RWPE2 (cell line): ENCODE measurements at places on chromosomes 6 and 20.

GRCh38 chr6:146281651-146282362, 252.9 kb downstream of the GRM1 start:
- no peaks in the 10 kb centered on the region for H3K27me3 ChIP-seq
- no peak overlapping the region for H3K4me3 ChIP-seq
- no peak for DNase-seq
- no peak overlapping the region for H3K27ac ChIP-seq
- H3K36me3 ChIP-seq, result no peaks in the 10 kb centered on the region

DNA sequence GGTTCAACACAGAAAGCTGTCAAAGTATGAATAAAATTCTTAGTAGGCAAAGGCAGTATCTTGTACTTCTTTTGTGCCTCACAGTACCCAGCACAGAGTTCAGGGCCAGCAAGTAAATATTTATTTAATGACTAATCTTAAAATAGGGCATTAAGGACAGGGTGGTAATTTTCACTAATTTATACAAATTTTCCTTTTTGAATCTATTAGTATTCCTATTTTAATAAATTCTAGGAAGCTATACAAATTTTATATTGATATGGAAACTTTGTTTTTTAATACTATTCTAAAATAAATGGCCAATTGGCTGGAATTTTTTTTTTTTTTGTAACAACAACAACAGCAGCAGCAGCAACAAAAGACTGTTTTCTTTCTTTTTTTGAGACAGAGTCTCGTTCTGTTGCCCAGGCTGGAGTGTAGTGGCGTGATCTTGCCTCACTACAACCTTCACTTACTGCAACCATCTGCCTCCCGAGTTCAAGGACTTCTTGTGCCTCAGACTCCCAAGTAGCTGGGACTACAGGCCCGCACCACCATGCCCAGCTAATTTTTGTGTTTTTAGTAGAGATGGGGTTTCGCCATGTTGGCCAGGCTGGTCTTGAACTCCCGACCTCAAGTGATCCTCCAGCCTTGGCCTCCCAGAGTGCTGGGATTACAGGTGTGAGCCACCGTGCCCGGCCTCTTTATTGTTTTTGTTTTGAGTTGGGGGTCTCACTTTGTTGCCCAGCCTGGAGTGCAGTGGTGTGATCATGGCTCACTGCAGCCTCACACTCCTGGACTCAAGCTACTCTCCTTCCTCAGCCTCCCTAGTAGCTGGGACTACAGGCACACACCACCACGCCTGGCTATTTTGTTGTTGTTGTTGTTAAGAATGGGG, 85.2 kb downstream of the FKBP5 start:
- H3K27me3 ChIP-seq, result no peaks in the 10 kb centered on the region
- no peak overlapping the region for H3K4me3 ChIP-seq
- H3K36me3 ChIP-seq, result peaks cover 56% of the 10 kb centered on the region
- no peak for DNase-seq

- H3K4me3 ChIP-seq, result no peak overlapping the region
- H3K4me1 ChIP-seq, result no peaks in the 10 kb centered on the region
- H3K36me3 ChIP-seq, result peaks cover 73% of the 10 kb centered on the region
- peak; percentile 36 for DNase-seq
- H3K27ac ChIP-seq, result no peak overlapping the region
These were observed 16.3 kb downstream of the NCOA5 start for GRCh38 chr20:46073443-46073842.

- no peak overlapping the region for H3K27ac ChIP-seq
- H3K4me3 ChIP-seq, result no peak overlapping the region
- H3K36me3 ChIP-seq, result peaks cover 2% of the 10 kb centered on the region; the same call in 1 of the 2 replicates
- no peaks in the 10 kb centered on the region for H3K27me3 ChIP-seq
These were observed 7.5 kb downstream of the DEF6 start for GRCh38 chr6:35305117-35305516.

- H3K4me3 ChIP-seq, result peak within 1 kb of the TSS; percentile 58
- H3K36me3 ChIP-seq, result no peaks in the 10 kb centered on the region
- no peaks in the 10 kb centered on the region for H3K27me3 ChIP-seq
- H3K4me1 ChIP-seq, result peaks cover 14% of the 10 kb centered on the region
- DNase-seq, result peak; percentile 64
These were observed at the start of gene SIRPA for GRCh38 chr20:1894951-1895673. SIRPA (plus strand) TSS chr20:1895407; CDS start chr20:1895448, 41 bp downstream.

- no peaks in the 10 kb centered on the region for H3K4me1 ChIP-seq
- DNase-seq, result no peak
- H3K27me3 ChIP-seq, result peaks cover 4% of the 10 kb centered on the region
- no peaks in the 10 kb centered on the region; the same call in 1 of the 2 replicates for H3K36me3 ChIP-seq
These were observed 169.8 kb downstream of the MMS22L start for GRCh38 chr6:97113170-97113569.

DNA sequence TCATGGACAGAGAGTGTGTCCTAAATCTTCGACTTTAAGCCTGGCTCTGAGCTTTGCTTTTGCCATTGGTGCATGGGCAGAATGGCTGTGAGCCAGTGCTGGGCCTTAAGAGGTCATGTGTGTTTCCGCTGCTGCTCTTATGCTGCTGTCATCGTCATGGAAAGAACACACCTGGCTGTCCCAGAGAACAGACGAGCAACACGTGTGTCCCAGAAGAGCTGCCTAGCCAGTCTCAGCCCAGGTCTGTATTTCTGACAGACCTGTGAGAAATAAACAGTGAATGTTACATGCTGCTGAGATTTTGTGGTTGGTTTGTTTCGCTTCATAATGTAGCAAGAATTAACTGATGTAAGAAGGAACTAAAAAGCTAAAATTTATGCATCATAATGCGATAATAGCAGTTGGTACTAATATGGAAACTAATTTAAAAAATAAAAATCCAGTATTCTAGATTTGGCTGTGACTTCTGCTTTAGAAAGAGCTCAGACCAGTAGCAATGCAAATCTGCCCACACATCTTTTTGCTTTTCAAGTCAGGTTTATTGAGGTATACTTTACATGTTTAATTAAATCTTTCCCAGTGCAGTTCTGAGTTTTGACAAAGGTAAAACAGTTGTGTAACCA, 11.5 kb upstream of the SCP2D1 start:
- H3K27ac ChIP-seq, result no peak overlapping the region
- H3K27me3 ChIP-seq, result no peaks in the 10 kb centered on the region
- no peaks in the 10 kb centered on the region for H3K36me3 ChIP-seq

DNA sequence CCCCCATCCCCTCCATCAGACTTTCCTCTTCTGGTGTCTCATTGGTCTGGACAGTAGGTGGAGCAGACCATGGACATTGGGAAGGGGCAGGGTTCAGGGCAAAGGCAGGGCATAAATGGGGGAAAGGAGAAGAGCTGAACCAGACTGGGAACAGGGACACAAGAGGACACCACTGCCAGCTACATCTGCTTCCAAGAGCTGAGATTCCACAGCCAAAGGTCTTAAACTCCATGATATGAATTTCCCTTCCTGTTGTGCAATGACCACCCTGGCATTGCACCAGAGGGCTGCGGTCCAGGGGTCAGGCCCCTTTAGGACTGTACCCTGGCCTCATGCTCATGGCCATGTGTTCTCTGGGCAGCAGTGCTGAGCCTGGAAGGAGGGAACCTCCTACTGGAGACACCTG, 137.9 kb downstream of the MAFB start:
- no peaks in the 10 kb centered on the region for H3K36me3 ChIP-seq
- H3K4me3 ChIP-seq, result no peak overlapping the region
- H3K27me3 ChIP-seq, result no peaks in the 10 kb centered on the region
- H3K27ac ChIP-seq, result no peak overlapping the region
- no peaks in the 10 kb centered on the region for H3K4me1 ChIP-seq
- DNase-seq, result no peak

DNA sequence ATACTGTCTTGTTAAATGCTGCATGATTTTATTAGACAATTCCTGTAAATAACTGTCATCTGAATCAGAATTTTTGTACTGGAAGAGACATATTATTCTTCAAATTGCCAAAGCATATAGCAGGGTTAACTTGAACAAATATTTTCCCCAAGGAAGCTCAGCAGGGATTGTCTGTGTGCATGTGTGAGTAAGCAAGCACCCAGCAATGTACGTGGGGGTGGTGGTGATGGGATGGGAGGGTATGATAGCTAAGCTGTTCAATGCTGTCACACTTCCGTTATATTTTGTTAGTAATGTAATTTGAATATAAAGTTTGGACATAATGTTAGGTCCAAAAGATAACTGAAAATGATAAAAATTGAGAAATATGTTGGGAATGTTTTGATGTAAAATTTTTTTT, 118.1 kb downstream of the MYB start:
- H3K27me3 ChIP-seq, result no peaks in the 10 kb centered on the region
- H3K36me3 ChIP-seq, result no peaks in the 10 kb centered on the region
- H3K4me1 ChIP-seq, result no peaks in the 10 kb centered on the region

DNA sequence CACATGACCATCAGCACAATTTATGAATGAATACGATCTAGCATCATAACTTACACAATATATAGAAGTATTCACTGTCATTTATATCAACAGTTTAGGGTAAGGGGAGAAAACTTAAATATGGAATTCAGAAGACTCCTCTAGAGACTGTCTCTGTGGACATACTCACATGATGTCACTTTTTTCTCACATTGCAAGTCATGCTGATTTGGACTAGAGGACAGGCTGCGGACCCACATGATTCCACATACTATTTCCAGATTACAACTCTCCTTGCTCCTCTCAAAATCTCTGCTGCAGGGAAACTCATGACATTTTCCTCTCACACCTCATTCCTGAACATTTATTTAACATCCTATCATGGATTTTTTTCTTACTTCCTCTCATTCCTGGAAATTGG, 13.4 kb downstream of the CRISP1 start:
- H3K27ac ChIP-seq, result no peak overlapping the region
- H3K27me3 ChIP-seq, result no peaks in the 10 kb centered on the region
- H3K36me3 ChIP-seq, result no peaks in the 10 kb centered on the region
- no peak for DNase-seq

GRCh38 chr6:99362678-99363268, 13.3 kb upstream of the FAXC start:
- H3K4me3 ChIP-seq, result no peak overlapping the region
- H3K4me1 ChIP-seq, result no peaks in the 10 kb centered on the region
- no peaks in the 10 kb centered on the region for H3K27me3 ChIP-seq
- no peaks in the 10 kb centered on the region for H3K36me3 ChIP-seq
- H3K27ac ChIP-seq, result no peak overlapping the region

GRCh38 chr6:28525496-28526039, at the start of gene GPX5:
GPX5 (plus strand) TSS chr6:28525881; CDS start chr6:28526014, 133 bp downstream.
- H3K36me3 ChIP-seq, result no peaks in the 10 kb centered on the region
- DNase-seq, result no peak
- peaks cover 8% of the 10 kb centered on the region for H3K27me3 ChIP-seq
- no peak within 1 kb of the TSS for H3K4me3 ChIP-seq
- no peak within 1 kb of the TSS for H3K27ac ChIP-seq
- H3K4me1 ChIP-seq, result no peaks in the 10 kb centered on the region

DNA sequence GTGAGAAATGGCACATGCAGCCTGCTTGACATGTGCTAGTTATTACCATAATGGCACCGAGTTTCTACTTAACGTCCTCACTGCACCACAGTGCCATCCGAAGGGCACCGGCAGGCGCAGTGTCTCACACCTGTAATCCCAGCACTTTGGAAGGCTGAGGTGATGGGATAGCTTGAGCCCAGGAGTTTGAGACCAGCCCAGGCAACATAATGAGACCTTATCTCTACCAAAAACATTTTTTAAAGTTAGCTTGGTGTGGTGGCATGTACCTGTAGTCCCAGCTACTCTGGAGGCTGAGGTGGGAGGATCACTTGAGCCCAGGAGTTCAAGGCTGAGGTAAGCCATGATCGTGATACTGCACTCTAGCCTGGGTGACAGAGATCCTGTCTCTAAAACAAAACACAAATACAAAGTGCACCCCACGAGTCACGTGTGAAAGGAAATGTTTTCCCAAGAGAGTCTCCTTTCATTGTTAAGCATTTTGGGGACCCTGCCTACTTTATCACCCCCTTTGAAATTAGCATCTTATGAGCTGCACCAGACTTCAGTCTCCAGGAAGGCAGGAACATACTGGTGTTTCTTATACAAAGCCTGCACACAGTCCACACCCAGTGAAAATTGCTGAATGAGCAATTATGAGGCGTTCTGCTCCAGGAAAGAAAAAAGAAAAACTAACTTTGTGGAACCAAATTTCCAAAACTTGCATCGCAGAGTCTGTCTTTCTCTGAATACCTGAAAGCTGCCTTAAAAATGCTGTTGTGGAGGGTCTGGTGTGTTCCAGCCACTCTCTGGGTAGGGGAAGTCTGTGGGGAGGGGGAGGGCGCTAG, 47.1 kb upstream of the FOXQ1 start:
- no peak overlapping the region for H3K27ac ChIP-seq
- H3K27me3 ChIP-seq, result no peaks in the 10 kb centered on the region
- DNase-seq, result no peak
- no peaks in the 10 kb centered on the region for H3K36me3 ChIP-seq
- H3K4me1 ChIP-seq, result peaks cover 9% of the 10 kb centered on the region

- peaks cover 48% of the 10 kb centered on the region for H3K4me1 ChIP-seq
- H3K4me3 ChIP-seq, result no peak overlapping the region
- peak; percentile 49 for DNase-seq
- H3K27ac ChIP-seq, result peak overlapping the region; percentile 80
- no peaks in the 10 kb centered on the region for H3K36me3 ChIP-seq
These were observed 95.2 kb downstream of the ANKRD60 start for GRCh38 chr20:58133020-58133808.

DNA sequence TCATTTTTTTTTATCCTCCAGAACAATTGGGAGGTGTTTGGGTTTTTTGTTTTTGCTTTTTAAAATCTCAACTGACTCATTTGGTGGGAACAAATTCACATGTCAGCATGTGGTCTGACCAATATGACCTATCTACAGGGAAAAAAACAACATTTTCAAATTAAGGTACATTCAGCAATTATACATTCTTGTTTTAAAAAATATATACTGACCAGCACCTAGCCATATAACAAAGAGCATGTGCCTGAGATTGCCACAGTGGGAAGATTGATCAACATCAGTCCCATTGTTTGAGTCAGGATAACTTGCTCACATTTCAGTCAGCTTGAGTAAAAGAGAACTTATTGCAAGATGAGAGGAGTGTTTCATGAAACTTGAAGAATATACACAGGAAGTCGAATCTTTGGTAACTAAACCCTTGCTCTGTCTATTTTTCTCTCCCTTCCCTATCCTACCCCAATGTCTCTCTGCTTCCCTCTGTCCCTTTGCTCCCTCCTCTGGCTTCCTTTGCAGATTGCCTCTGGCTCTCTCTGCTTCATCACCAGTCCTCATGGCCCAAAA, 163.2 kb upstream of the TAB2 start:
- H3K4me3 ChIP-seq, result no peak overlapping the region
- H3K27ac ChIP-seq, result no peak overlapping the region
- H3K36me3 ChIP-seq, result no peaks in the 10 kb centered on the region
- no peaks in the 10 kb centered on the region for H3K27me3 ChIP-seq
- no peaks in the 10 kb centered on the region for H3K4me1 ChIP-seq

GRCh38 chr6:79420054-79420453, 117.2 kb downstream of the LCA5 start:
- peaks cover 14% of the 10 kb centered on the region for H3K4me1 ChIP-seq
- DNase-seq, result no peak
- no peak overlapping the region for H3K4me3 ChIP-seq
- H3K36me3 ChIP-seq, result no peaks in the 10 kb centered on the region
- H3K27me3 ChIP-seq, result no peaks in the 10 kb centered on the region
- no peak overlapping the region for H3K27ac ChIP-seq

GRCh38 chr20:60341062-60341461, 382.8 kb downstream of the CDH26 start:
- H3K27ac ChIP-seq, result no peak overlapping the region
- H3K36me3 ChIP-seq, result no peaks in the 10 kb centered on the region
- H3K4me1 ChIP-seq, result no peaks in the 10 kb centered on the region
- H3K27me3 ChIP-seq, result peaks cover 70% of the 10 kb centered on the region
- DNase-seq, result no peak
